ENCODE measurements at places on chromosomes 4 and X.

- no peak for DNase-seq
These were observed 833.3 kb upstream of the INTU start for GRCh38 chr4:126799416-126799815.

DNA sequence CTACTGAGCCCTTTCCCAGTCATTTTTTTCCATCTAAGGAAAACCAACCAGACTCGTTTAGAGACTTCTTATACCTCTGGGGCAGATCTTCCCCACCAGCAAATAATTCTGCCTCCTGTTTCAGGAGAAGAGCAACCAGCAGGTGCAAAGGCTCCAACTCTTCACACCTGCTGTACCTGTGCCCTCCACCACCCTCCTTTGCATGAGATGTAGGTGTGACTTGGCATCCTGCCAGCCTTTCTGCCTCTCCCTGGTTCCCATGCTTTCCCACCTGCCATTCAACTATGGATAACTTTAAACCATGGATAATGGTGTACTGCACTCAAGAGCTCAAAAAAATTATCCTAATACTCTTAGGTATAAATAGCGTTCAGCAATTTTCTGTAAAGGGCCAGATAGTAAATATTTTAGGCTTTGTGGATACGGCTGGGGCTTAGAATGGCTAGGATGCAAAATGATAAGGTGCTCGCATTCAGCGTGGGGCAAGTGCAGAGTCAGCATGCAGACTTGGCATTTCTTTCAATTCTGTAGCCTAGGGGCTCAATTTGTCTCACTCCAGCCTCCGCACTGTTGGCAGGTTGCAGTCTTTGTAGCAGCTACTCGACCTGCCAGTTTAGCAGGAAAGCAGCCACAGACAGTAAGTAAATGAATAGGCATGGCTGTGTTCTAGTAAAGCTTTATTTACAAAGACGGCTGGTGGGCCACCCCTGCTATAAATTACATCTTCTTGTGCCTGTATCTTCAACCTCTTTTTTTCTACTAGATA, 79.8 kb downstream of the HCCS start:
- DNase-seq, result no peak

DNA sequence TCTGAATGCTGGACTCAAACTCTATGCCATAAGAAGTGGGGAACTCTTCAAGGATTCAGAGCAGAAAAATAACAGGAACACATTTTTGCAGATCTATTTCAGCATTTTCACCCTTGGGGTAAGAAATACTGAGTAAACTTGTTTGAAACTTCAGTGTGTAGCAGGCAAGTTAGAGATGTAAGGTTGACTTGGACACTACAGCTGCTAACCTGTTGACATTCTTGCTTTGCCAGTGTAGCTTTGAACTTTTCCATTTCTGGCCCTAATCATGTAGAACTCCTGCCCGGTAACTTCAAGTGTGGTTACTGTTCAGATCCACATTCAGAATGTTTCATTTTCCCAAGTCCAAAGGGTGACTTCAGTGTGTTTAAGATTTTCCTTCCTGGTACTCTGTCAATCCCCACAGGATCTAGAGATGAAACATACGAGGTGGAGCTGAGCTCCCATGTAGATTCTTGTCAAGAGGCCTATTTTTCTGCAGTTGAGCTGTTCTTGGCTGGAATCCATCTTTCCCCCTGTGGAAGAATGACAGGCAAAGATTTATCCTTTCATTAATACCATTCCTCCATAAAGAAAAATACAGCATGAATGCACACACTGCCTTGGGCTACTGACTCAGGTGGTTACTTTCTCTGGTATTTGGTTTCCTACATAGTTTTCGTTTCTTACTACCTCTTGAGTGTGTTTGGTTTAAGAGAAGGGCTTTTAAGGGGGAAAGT, 34.1 kb downstream of the FHDC1 start:
- DNase-seq, result no peak

- no peak for DNase-seq
These were observed 111.6 kb upstream of the WDR17 start for GRCh38 chr4:175953960-175954521.

DNA sequence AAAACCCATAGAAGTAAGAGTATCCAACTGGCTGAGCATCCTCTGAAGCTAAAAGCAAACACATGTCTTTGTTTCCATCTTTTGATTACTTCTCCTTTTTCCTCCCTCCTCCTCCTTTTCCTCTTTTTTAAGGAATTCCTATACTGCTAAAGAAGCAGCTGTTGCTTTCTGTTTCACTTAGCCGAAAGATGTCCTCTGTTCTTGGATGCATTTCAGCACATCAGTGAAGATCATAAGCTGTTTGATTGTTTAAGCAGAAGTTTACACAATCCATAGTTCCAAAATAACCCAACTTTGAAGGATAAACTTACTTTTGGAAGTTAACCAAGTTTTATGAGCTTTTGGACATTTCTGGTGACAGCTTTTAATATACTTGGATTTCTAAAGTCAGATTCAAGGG, 55.1 kb upstream of the TNIP3 start:
- no peak for DNase-seq

- DNase-seq, result no peak
These were observed 21.4 kb upstream of the CLGN start for GRCh38 chr4:140448830-140449229.

DNA sequence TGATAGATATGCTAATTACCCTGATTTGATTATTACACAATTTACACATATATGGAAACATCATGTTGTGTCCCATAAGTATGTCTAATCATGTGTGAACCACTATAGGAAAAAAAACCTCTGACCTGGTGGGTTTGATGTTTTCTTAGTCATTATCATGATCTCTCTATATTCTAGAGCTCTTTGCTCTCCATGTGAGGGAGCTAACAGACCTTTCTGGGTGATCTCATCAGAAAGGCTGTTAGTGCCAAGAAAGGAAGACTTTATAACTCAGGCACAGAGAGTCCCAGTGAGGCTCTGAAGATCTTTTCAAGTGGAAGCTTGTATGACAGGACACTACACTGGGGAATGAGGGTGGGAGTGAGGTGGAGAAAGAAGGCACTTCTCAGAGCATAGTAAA, 527.7 kb upstream of the MAGEB2 start:
- no peak for DNase-seq

All from T-helper 9 cell (primary cell).